ENCODE measurements at places on chromosomes 1 and 21.

DNA sequence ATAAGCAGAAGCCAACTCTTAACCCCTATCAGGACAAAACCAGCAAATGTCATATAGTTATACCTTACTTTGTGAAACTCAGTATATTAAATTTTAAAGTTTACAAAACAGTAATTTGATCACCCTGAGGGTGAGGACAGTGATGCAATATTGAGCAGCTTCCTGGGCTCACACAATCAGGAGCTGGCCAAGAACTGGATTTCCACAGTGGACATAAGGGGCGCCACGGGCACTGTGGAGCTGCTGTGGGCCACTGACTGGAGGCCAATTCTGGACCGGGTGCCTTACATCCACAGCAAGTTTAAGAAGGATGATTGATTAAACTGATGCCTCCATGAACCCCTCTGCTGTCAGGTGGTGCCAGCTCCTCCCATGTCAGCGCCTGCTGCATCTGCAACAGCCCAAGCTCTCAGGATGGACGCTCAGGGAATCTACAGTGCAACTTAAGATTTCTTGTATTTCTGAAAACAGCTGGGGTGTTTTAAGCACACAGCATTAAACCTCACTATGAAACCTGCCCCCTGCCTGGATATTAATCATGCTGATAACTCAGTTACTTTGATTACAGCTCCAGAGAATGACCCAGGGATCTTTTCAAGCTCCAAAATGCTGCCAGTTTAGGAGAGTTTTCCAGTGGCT, 55.9 kb downstream of the TOR3A start:
- DNase-seq, result no peak

- DNase-seq, result no peak
These were observed 85.5 kb downstream of the PGBD5 start for GRCh38 chr1:230340526-230341161.

DNA sequence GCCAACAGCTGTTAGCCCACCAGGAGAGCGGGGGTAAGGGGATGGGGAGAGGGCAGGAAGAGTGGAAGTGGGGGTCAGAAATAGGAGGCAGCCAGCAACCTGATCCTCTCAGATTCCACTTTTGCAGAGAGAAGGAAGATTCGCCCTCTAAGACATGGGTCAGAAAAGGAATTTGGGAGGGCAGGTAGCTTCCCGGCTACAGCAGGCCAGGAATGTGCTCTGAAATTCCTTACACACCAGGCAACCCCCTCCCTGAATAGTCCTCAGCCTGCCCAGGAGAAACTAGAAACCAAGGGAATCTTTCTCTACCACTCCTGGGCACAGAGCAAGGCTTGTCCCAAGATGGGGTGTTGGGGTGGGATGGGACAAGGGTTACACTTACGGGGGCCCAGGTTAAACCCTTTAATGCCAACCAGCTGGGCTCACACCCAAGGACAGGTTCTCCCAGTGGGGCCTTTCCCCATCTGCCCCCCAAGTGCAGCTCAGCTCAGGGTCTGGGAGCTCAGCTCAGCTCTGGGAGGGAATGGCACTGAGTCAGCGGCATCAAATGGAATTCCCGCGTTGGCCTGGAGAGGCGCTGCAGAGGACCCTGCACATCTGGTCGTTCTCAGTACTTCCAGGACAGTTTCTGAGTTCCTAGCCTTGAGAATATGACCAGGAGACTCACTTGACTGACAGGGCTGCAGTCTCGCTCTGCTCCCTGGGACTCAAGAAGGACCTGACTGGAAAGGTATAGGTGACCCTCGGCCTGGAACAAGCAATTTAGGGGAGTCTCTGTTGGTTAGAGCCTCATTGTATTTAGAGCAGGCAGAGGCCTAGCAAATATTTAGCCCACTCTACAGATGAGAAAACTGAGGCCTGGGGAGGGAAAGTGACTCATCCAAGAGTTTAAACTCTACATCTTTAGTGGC, 761 bp downstream of the TNNT2 start:
- peak; percentile 41 for DNase-seq

DNA sequence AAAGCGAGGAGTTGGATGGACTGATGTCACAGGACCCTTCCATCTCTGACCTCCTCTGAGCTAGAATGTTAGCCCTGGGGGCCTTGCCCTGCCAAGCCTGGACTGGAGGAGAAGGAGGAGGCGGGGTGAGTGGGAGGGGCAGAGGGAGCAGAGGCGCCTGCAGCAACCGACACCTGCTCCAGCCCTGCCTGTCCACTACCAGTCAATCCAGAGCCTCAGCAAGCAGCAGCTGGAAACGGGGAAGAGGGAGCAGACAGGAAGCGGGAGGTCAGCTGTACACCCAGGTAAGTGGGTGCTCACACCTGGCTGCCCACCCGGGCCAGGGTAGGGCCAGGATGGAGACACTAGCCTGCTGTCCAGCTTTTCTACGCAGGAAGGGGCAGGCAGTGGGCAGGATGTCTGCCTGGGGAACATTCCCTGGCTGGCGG, at the start of gene IGFN1:
Gene IGFN1, plus strand, starts transcription at position 201 of the 428 bp plus-strand sequence. CDS start 2,470 bp downstream, outside the sequence.
- DNase-seq, result no peak

DNA sequence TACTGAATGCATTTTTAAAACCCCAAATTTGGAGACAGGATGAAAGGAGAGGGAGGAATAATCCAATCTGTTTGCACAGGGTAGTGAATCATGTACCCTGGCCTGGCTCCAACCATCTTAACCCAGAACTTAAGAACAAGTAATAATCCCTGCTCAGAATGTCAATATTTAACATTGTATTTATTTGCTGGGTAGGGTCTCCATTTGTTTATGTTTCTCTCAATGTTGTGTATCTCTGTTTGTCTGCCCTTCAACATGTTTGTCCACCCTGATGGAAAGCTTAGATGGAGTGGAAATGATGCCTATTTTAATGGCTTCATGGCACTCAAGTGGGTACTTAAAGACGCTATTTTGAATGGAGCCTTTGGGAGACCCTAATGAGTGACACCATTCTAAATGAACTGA, 54.4 kb upstream of the CDC42BPA start:
- DNase-seq, result peak; percentile 61

- no peak for DNase-seq
These were observed 140.5 kb downstream of the NTPCR start for GRCh38 chr1:233090746-233091494.

GRCh38 chr1:99619583-99619982, 26.3 kb upstream of the PALMD start:
- no peak for DNase-seq

- no peak for DNase-seq
These were observed 5.5 kb downstream of the LEMD1 start for GRCh38 chr1:205416322-205416721.

- no peak for DNase-seq
These were observed 692 bp upstream of the H6PD start for GRCh38 chr1:9233942-9234222.

GRCh38 chr1:115882913-115883902, 42.3 kb upstream of the NHLH2 start:
- DNase-seq, result peak; percentile 1

DNA sequence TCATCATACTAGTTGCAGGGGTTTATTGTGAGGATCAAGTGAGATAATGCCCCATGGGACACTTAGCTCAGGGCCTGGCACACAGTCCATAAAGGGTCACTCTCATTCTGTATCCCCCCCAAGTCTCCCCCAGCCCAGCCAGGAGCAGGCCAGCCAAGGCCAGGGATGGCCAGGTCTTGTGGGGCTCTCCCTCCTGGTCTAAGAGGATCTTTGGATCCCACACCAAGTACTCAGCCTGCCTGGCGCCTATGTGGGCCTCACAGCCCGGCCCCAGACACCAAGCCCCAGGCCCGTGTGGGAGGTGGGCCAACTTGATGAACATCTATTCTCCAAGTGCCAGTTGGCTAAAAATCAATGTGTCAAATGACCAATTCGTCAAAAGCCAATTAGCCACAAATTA, 117.8 kb downstream of the GLIS1 start:
- no peak for DNase-seq

DNA sequence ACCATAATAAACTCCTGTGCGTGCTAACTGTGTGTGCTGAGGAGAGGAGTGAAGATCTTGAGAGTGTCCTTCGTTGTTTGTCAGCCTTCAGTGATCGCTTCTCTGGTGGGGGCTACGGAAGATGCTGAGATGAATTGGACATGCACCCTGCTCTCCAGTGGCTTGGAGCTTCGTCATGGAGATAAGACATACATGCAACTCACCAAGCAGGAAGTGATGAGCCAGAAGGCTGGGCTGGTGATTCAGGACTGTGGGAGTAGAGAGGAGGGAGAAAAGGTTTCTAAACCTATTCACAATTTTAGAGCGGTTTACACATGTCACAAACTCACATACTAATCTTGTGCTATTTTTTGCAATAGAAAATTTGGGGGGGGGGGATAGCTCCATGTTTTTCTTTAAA, 128.9 kb upstream of the ADAR start:
- peak; percentile 67 for DNase-seq
